ENCODE measurements at places on chromosomes 1 and 21. TPM values are rescaled to one million over a fixed set of nuclear protein-coding genes. Genes with fewer than 3 reads are reported as not detected.

Gene ZNF683
- not detected for total RNA-seq

Gene KCNK2
- not detected for total RNA-seq

Gene RHCE
- total RNA-seq: 0.25 TPM

Gene OR2T33
- total RNA-seq: not detected

DNA sequence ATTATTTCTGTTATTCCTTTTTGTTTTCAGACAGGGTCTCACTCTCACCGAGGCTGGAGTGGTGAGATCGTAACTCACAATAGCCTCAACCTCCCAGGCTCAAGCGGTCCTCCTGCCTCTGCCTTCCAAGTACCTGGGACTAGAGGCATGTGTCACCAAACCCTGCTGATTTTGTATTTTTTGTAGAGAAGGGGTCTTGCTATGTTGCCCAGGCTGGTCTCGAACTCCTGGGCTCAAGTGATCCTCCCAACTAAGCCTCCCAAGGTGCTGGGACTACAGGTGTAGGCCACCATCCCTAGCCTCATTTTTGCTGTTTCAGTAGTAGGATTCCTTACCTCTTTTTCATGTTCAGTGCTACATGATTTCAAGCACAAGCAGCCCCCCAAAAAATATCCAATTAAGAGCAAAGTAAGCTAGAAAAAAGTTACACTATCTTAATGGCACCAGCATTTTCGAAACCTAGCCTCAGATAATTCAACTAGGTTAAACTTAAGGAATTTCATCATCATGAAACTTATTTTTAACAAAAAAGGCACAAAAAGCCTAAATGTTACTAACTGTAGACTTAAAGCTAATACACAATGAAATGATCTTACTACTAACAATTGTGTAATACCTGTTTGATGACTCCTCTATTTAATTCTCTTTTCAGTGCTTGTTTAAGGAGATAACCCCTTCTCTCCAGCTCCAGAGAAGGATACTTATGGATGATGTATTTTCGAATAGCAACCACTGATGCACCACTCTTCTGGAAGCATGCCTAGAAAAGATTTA, 16.6 kb downstream of the HP1BP3 start:
- no peak overlapping the region for H3K27ac ChIP-seq
- peaks cover 78% of the 10 kb centered on the region for H3K36me3 ChIP-seq
- no peaks in the 10 kb centered on the region for H3K27me3 ChIP-seq
- no peaks in the 10 kb centered on the region for H3K4me1 ChIP-seq

DNA sequence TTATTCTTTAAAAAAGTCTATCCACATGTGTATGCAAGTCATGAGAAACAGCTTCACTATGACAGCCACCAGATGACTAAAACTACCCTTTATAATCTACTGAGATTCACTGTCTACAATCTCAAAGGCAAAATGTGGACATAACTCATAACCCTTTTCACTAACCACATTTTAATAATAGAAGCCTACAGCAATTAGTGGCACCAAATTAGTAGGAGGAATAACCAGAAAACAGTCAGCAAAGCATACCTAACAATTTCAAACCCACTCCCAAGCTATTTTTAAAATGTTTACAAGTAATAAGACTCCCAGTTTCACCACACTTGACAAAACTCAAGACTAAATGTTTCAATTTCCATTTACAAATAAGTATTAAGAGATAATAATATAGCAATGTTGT, 442.9 kb downstream of the PTPRC start:
- H3K4me3 ChIP-seq: no peak overlapping the region
- DNase-seq: no peak
- H3K36me3 ChIP-seq: peaks cover 7% of the 10 kb centered on the region
- no peaks in the 10 kb centered on the region for H3K27me3 ChIP-seq

- peaks cover 5% of the 10 kb centered on the region for H3K4me1 ChIP-seq
- no peak for DNase-seq
- no peak overlapping the region for H3K27ac ChIP-seq
- H3K4me3 ChIP-seq: no peak overlapping the region
- peaks cover 47% of the 10 kb centered on the region for H3K27me3 ChIP-seq
These were observed 26.3 kb downstream of the ADAM30 start for GRCh38 chr1:119869995-119870394.

GRCh38 chr1:82143108-82143833, 342.5 kb downstream of the ADGRL2 start:
- DNase-seq: no peak
- no peaks in the 10 kb centered on the region for H3K4me1 ChIP-seq
- H3K4me3 ChIP-seq: no peak overlapping the region
- no peaks in the 10 kb centered on the region for H3K27me3 ChIP-seq
- no peak overlapping the region for H3K27ac ChIP-seq

GRCh38 chr1:2194898-2195673, 514 bp upstream of the FAAP20 start:
- peak overlapping the region; percentile 84 for H3K4me3 ChIP-seq
- DNase-seq: peak; percentile 91
- H3K27ac ChIP-seq: peak overlapping the region; percentile 92
- peaks cover 16% of the 10 kb centered on the region for H3K4me1 ChIP-seq
- H3K27me3 ChIP-seq: no peaks in the 10 kb centered on the region

GRCh38 chr1:227958617-227959324, 11.0 kb upstream of the WNT9A start:
- peaks cover 10% of the 10 kb centered on the region for H3K4me1 ChIP-seq
- H3K4me3 ChIP-seq: no peak overlapping the region
- H3K36me3 ChIP-seq: no peaks in the 10 kb centered on the region

DNA sequence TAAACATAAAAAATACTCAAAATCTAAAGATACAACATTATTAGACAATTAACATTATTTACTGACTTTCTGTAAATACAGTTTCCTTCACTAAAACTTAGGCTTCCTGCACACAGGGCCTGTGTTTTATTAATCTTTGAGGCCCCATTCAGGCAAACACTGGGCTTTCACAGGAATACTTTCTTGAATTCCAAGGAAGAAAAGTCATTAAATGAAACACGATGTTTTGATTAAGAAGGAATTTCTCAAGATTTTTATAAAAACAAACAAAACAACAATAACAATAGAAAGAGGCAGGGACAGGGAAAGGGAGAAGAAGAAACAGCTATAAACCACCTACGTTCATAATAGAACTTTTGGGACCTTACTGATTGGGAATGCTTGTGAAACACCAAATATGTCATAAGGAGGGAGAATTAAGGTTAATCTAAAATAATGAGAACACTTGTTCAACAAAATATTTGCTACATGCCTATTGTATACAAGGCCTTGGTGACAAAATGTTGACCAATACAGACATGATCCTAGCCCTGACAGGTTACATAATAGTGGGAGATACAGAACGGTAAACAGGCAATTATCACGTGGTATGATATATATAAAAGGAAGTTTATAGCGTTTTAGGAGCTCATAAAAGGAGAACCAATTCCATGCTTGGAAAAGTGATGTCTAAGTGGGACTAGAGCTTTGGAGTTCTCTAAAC, 3.6 kb downstream of the DDAH1 start:
- no peak overlapping the region for H3K4me3 ChIP-seq
- H3K27me3 ChIP-seq: peaks cover 53% of the 10 kb centered on the region
- peaks cover 4% of the 10 kb centered on the region for H3K4me1 ChIP-seq
- no peaks in the 10 kb centered on the region for H3K36me3 ChIP-seq

DNA sequence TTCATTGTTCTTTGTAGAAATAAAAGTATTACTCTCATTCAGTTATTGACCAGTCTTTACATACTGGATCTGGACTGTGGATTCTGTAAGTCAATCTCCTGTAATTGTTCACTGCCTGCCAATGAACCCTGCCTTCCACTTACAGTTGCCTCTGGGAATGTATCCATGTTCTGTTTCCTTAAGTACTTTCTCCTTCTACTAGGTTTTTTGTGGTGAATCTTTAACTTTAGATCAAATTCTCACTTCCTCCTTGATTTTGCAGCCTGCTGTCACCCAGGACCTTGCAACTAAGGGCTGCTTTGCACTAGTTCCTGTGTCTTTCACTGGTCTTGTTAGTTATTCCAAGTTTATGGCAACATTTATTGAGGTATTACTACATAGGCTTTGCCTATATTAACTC, 28.2 kb upstream of the ANKRD13C start:
- H3K36me3 ChIP-seq: no peaks in the 10 kb centered on the region
- no peak overlapping the region for H3K4me3 ChIP-seq
- peaks cover 3% of the 10 kb centered on the region for H3K4me1 ChIP-seq
- DNase-seq: no peak

DNA sequence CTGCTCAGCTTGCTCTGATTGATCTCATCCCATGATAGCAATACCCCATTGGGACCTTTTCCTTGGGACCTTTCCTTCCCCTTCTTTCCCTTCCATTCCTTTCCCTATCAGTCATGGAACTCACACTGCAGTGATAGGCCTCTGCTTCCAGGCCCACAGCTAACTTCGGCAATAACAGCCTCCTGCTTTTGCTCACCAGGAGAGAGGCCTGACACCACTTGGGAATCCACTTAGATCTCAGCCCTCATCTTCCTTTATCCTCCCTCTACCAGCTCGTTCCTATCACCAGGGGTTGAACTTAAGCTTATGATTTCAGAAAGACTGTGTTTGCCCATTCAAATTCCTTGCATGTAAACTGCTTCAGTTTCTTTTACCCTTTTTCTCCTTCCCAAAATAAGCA, 11.0 kb upstream of the TIPRL start:
- H3K36me3 ChIP-seq: no peaks in the 10 kb centered on the region
- DNase-seq: no peak
- no peaks in the 10 kb centered on the region for H3K4me1 ChIP-seq
- H3K4me3 ChIP-seq: no peak overlapping the region
- no peak overlapping the region for H3K27ac ChIP-seq

Data from activated T-helper 2 cell treated with anti-CD3 and anti-CD28 coated beads, Interferon-gamma antibody, Interleukin-2, Interleukin-4, amounts not matched to agents 10 μg/mL and 5 μg/mL and 100 μg/mL, durations not matched to agents 14 hours and 24 hours and 36 hours (primary cell).